ENCODE measurements at places on chromosomes 16 and 17.

DNA sequence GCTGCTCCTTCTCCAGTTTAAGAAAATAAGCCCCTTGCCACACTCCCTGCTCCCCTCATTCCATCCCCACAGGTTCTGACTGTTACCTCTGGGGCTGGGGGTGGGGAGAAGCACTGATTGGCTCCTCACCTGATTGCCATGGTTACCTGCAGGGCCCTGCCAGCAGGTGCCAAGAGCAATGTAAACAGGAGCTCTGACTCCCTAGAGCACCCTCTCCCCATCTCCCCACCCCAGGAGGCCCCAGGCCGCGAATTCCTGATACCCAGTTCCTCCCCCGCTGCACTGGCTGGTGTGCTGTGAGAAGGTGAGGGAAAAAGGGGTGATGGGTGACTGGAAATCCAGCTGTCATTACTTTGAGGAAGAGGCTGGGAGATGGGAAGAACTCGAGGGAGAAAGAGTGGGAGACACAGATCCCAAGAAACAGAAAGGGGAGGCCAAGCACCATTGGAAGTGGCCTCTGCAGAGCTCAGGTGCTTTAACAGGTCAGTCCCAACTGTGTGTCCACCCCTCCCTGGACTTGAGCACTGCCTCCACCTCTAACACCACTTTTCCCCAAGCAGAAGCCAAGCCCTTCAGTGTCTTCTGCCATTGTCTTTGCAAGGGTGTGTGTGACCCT lies 4.5 kb downstream of the PCGF2 start:
- DNase-seq: no peak

DNA sequence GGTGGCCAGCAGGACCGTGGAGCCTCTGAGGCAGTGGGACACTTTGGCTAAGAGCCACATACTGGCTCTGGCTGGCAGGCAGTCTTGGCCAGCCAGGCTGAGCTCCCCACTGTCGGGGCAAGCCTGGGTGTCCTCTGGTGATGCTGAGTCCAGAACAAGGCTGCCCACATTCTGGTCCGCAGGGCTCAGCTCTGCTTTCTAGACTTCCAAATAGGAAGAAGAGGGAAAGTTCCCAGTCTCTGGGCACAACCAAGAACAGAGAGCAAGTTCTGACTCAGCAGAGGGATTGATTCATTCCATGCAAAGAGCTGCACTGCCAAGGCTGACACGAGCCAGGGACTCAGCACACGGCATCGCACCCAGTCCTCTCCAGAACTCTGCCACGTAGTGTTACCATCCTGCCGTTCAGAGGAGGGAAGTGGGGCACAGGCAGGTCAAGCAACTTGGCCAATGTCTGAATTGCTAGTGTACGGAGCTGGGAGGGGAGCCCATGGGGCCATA lies 58.9 kb downstream of the NOS2 start:
- no peak for DNase-seq

DNA sequence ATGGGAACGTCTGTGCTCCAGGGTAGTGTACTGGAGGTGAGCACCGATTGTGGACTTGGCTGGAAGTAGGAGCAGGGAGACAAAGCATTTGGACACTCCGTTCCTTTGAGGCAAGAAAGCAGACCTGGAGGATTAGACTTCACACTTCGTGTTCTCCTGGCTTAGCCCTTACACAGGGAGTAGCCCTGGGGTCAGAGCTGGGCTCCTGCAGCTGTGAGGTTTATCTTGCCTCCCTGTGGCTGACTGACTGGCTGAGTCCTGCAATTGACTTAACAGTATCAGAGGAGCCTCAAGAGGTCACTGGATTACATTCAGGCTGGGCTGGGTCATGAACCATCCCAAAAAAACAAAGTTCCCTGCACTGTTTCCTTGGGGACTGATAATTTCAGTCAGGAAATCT lies 37.1 kb downstream of the MPRIP start:
- DNase-seq: no peak

DNA sequence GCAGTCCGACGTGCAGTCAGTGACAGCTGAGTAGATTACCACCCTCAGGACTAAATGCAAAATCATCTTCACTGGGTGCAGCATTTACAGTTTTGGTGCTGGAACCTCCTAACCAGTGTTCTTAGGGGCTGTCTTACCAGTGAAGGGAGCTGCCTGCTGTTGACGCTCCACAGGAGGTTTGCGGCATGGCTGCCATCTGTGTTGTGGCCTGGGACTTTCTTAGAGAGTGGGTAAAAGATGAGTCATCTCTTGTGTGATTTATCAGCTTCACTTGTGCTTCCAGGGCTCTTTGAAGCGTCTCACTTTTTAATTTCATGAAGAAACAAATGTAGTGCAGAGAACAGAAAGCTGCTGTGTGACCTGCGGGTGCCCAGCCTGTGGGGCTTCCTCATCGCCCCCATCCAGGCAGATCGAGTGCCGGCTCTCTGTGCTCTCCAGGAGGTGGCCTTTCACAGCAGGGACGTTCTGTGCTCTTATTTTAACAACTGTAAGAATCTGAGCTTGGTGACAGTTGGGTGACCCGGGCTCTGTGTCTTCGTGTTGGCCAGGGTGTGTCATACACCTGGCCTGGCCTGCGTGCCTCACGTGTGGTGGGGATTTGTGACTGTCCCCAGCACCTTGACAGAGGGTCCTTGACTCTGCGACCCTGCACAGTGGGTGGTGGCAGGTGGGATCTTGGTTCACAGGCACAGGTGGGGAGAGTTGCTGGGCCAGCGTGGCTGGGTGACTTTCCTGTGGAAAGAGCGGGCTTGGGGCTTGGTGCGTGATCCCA lies 24.3 kb upstream of the ZNF750 start:
- no peak for DNase-seq

GRCh38 chr17:53142890-53143289 lies 679.8 kb upstream of the KIF2B start:
- DNase-seq: no peak

- peak; percentile 85 for DNase-seq
Measured at GRCh38 chr17:50397111-50397918, at the start of gene LRRC59. LRRC59 (minus strand) TSS chr17:50397523; CDS start chr17:50397317, 206 bp downstream.

DNA sequence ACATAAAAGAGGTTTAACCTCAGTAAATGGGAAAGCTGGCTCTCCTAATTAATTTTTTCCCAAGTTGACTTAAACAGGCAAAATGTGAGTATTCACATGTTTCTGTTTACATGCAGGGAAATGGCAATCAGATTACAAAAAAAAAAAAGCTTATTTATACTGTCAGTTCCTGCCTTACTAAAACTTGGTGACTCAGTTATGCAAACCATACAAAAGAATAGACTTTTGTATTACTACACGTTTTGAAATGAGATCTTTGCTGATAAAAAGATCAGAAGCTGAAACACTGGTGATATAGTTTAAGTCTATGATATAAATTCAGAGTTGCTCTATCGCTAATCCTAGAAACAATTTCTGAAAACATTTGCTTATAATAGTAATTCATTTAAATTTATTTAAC lies 9.4 kb upstream of the KCNJ2 start:
- no peak for DNase-seq

GRCh38 chr16:14007450-14007849 lies 63.7 kb upstream of the MRTFB start:
- DNase-seq: no peak

- no peak for DNase-seq
Measured at GRCh38 chr17:80119271-80119791, 17.9 kb downstream of the GAA start.

DNA sequence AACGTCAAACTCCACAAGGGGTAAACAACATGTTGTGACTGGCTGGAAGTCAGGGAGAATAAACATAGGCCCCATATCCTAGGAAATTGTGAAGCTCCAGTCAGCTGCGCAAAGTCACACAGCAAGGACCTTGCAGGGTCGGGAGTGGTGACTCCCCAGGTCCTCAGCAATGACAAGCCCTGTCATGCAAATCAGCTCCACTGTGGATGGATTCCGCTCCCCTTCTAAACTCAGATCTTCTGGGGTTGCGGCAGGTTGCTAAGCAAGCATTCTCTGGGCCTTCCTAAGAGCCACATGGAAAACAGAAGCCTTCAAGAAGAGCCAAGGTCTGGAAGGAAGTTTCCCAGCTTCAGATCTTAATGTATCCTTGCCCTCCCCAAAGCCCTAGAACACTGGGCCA lies 28.9 kb upstream of the MYO18A start:
- no peak for DNase-seq

DNA sequence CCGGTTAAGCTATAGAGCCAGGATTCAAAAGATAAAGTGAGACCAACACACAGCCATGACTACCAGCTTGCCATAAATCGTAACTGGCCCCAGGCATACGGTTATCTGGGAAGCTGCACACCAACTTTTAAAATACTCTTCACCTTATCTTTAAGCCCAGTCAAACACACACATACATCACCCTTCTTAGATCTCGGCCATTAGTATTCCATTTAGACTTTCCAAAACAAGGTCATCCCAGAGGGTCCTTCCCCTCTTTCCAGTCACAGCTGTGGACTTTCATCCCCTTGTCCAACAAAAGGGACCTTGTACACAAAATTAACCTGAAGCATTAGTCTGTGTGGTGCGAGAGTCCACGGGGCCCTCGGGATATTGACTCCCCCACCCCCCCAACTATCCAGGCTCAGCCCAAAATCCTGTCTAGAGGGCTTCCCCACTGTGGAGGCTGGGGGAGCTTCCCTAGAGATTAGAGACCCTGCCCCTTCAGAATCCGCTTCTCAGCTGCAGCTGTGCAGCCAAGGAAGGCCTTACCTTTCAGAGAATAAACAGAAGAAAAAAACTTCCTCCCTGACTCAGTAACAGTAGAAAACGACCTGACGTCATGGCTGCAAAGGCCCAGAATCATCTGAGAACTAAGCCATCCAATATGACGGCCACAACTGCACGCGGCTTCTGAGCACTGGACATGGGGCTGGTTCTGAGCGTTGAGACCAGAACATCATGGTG lies 9.9 kb downstream of the ZFHX3 start:
- DNase-seq: no peak

DNA sequence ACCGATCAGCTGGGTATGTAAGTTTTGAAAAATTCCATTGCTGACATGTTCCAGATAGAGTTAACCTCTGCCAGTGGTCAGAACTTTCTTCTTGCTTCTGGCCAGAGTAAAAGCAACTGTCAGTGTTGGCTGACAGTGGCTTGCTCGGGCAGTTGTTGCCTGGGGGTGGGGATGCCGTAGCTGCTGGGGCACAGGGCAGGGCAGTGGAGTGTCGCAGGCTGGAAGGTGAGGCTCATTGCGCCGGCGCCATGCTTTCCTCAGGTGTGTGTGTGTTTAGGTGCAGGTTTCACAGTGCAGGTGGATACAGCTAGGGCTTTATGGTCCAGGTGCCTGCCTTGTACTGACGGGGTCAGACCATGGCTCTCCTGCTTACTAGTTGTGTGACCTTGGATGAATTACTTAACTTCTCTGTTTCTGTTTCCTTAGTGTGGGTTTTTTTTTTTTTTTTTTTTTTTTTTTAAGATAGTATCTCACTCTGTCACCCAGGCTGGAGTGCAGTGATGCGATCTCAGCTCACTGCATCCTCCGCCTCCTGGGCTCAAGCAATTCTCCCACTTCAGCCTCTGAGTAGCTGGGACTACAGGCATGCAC lies 156.4 kb downstream of the SNX29 start:
- no peak for DNase-seq

DNA sequence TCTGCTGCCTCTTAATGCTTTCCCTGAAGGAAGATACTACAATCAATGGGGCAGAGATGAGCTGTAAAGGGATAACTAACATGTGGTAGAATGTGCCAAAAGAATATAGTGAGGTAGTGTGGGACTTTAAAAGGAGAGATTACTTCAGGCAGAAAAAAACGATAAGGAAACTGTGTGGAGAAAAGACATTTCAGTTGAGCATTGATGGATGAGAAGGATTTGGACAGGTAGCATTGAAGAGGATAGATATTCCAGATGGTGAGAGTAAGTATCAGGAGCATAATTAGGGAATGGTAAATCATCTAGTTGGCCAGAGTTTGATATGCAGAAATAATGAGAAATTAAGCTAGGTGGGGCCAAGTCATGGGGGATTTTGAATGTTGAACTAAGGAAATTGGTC lies 97.3 kb downstream of the NLK start:
- no peak for DNase-seq

DNA sequence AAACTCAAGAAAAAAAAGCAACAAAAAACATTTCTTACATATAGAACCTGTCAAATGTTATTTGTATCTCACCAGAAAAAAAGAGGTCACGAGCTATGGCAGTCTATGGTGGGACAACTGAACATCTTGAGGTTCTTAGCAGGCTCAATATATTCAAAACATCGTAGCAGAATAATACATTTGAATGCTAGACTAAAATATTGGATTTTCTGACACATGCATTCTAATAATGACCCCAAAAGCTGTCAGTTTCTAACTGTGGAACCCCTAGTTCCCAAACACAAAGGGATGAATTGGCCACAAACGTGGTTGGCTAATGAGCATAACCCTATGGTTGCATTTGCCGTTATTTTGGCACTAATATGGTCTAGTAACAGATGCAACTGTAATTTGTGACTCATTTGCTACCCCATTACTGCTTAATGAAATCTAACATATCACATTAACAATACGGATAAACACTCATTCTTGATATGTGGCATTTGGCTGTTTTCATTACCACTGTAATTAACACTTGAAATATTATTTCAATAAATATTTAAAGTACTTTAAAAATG lies 81.2 kb downstream of the TOX3 start:
- no peak for DNase-seq

DNA sequence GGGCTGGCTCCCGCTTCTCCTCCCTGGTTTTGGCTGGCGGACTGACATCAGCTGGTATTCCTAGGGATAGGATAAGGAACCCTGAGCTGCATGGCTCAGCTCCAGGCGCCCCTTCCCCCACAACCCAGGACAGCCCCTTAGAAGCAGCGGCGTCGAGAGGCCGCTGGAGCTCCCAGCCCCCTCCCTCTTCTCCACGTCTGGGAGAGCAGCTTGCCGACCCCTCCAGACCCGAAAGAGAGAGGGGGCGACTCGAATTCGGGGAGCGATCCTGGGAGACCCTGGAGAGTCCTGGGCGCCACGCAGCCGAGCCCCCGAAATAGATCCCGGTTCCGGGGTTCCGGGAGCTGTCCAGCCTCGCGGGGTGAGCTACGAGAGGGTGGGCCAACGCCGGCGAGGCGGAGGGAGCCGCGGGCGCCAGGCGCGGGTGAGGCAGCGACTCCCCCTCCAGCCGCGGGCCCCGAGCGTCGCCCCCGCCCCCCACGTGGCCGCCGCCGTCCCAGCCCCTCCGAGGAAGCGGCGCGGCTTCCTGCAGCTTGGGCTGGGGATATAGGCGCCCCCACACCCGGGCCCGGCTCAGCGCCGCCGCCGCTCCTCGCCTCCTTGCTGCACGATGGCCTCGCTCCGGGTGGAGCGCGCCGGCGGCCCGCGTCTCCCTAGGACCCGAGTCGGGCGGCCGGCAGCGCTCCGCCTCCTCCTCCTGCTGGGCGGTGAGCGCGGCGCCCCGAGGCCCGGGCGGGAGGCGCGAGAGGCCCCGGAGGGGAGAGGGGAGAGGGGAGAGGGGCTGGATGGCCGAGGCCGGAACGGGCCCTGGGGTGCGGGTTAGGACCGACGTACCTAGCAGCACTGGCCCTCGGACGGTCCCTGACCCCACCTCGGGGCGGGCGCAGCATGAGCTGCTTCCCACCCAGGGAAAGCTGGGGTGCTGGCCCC lies at the start of gene RAMP2:
RAMP2 (plus strand) TSS at position 576 of the 930 bp plus-strand sequence; CDS start at position 611, 35 bp downstream.
- no peak for DNase-seq

- DNase-seq: no peak
Measured at GRCh38 chr16:72397876-72398275, 225.9 kb upstream of the PMFBP1 start.
